ENCODE measurements at places on chromosomes 6 and 20.

- ATAC-seq: no peak
Measured at GRCh38 chr6:583635-584034, 73.3 kb downstream of the HUS1B start.

GRCh38 chr6:156735751-156736150, 41.4 kb upstream of the ARID1B start:
- no peak for ATAC-seq

GRCh38 chr20:855466-856360, 22.2 kb downstream of the FAM110A start:
- ATAC-seq: no peak

- no peak for ATAC-seq
Measured at GRCh38 chr6:135233686-135234491, 52.8 kb downstream of the MYB start.

GRCh38 chr20:22619272-22619671, 34.9 kb upstream of the FOXA2 start:
- ATAC-seq: no peak

DNA sequence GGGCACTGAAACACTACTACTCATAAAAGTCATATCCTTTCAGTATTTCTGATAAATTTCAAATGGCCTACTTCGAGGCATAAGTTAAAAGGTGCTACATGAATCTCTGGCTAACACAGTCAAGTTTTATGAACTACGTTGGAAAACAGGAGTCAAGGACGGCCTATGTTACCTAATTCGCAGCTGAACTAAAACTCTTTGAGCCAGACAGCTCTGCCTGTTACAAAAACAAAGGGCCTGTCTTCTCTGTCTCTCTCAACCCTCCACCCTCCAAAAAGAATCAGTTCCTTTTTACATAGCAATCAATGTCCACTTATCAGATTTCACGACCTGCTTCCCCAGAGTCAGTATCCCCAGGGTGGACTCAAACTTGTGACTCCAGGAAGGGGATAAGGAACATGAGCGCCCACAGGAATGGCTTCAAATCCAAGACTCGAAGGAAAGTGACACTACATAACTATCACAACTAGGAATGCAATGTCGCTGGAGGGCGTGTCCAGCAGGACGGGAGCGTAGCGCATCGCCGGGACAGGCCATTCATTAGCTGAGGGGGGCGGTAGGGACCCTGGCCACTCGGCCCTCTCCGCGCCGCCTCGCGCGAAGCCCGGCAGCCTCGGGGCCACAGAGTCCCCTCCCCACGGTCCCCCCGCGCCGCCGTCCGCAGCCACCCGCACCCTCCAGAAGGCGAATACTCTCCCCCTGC, 591 bp downstream of the IBTK start:
- peak; percentile 19 for ATAC-seq

DNA sequence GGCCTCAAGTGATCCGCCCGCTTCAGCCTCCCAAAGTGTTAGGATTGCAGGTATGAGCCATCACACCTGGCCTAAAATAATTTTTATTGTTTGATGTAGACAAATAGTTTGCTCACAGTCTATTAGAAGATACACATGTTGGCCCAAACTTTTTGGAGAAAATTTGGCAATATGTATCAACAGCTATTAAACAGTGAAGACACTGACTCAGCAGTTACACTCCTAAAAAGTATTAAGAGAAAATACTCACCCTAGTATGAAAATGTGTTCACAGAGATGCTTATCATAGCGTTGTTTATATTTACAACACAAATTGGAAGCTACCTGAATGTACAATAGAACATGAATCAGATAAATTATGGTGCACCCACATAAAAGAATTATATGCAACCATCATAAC, 173.1 kb downstream of the WDR27 start:
- no peak for ATAC-seq

DNA sequence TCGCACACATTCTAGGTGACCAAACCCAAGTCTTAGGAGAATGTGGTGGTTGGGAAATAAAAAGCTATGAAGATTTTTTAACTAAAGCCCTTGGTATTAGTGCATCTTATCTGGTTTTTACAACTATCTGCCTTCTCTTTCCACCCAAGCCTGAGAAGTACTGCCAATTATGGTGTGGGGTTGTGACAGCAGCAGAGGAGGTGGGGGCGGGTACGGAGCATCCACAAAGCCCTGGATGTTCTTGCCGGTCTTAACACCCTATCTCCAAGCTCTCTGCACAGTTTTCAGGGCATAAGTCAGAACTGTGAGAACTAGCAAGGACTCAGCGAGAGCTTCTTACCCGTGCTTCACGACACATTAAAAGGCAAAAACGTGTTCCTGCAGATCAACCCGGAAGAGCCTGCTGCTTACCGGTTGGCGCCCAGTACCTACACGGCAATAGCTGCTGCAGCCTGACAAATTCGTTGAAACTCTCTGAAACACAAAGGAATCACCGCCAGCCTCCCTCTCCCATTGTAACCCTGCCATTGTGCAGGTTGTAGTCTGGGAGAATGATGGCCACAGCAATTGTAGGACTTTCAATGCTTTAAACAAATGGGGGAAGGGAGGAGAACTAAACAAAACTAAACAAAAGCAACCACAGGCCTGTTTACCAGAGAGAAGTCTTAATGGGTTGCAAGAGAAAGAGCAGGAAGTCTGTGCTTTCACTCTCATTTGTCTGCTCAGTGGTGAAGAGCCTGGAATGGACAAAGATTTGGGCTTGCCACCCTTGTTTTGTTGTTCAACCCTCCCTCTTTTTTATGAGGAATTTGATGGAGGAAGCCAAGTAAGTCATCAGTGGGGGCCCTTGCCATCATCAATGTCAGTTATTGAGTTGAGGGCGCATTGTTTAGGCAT, 461.0 kb upstream of the JARID2 start:
- peak; percentile 17 for ATAC-seq

DNA sequence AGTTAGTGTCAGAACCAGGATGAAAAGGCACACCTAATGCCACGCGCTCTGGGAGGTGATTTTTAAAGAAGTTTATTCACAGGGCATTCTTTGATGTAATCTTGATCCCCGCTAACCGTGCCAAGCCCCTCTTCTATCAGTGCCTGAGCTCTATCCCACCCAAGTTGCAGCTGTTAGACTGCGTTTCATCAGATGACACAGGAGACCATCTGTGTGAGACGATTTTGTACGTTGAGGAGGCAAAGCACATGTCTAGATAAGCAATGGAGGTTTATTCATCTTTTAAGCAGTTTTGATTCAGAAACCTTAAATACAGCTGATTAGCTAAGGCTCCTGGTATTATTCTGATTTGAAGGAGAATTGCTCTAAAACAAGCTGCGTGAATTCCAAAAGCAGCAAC, 18.6 kb downstream of the RNASET2 start:
- ATAC-seq: no peak

- ATAC-seq: no peak
Measured at GRCh38 chr6:127051571-127052260, 66.8 kb upstream of the RSPO3 start.

GRCh38 chr20:40657526-40657925, 31.5 kb downstream of the MAFB start:
- no peak for ATAC-seq

DNA sequence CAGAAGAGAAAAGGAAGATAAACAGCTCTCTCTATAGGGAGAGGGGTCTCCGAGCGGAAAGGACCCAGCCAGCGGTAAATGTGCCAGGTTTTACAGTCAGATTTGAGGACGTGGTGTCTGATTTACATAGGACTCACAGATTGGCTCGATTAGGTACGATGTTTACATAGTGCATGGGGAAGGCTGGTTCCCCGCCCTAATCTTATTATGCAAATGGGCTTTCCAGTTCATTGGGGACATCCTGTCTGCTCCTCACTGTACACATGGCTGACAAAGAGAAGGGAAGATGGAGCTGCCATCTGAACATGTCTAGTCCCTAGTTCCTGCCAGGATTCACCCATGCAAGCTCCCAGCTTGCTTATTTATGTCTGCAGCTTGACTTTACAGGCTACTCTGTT, 119.9 kb downstream of the RNF144B start:
- ATAC-seq: no peak

DNA sequence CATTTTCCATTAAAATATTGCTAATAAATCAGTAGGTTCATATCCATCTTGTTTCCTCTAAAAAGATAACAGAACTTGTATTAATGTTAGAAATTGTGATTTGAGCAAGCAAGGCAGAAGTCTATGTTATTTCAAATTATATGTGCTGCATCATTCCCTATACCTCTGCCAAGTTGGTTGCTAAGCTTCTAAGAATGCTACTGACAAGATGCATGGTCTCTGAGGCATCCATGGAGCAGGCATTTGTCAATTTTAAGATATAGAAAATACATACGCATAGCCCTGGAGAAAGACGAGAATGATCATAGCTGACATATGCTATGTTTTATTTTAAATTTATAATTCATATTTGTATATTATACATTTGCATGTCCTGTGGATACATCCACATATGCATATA, 168.3 kb upstream of the THEMIS start:
- ATAC-seq: no peak
